Left forelimb (tissue), 1 donor: ENCODE measurements at places on chromosomes 6 and 20.

GRCh38 chr20:51402201-51402600 is 140.3 kb downstream of the NFATC2 start:
- DNase-seq = no peak

- no peak for DNase-seq
Measured at GRCh38 chr6:139442188-139442671, 67.8 kb upstream of the CITED2 start.

- no peak for DNase-seq
Measured at GRCh38 chr20:46251211-46251673, 57.1 kb downstream of the CDH22 start.

DNA sequence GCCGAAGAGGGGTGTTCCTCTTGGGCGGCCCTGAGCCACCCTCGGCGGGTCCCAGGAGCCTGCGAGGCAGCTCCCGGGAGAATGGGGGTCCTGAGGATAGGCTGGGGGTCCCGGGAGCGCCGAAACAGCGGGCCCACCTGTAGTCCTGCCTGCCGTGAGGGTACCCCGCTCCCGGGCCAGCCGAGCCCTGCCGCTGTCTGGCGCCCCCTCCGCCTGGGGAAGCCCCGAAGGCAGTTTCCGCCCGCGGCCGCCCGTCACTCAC is 280 bp downstream of the SPATA2 start:
- DNase-seq = no peak
